ENCODE measurements at places on chromosomes 1 and 21.

GRCh38 chr1:210582205-210582970 lies 253.7 kb downstream of the HHAT start:
- no peak for DNase-seq

- DNase-seq: no peak
These were observed 26.6 kb downstream of the AK4 start for GRCh38 chr1:65174585-65174984.

GRCh38 chr1:195894411-195894810 lies 713.8 kb downstream of the KCNT2 start:
- no peak for DNase-seq

DNA sequence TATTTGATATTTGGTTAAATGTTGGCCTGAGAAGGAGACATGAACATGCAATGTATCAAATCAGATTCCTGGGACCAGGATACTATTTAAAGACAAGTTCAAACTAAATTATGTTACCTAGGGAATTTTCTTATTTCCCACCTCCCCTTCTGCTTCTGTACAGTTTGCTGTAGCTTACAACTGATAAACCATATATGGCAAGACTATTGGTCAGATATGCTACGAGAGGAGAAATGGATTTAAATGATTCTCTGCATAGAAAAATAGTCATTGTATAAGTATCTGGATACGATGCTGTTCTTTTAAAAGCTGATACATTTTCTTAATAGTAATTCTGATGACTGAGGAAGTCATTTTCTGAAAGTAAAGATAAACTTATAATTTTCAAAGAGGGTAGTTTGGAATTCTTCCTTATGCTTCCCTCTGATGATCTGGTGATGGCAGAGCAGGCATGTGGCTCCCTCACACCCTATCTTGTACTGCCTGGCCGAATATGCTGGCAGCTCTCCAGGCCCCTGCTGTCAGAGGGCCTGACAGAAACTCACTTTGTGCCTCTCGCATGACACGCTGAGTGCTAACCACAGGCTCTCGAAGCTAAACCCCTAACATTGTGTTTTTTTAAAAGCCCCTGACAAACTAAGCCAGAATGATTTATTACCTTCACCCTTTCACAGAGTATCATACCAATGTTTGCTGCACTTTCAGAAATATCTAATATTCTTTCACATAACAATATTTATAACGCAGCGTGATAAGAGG lies 19.4 kb downstream of the RRP15 start:
- DNase-seq: no peak

DNA sequence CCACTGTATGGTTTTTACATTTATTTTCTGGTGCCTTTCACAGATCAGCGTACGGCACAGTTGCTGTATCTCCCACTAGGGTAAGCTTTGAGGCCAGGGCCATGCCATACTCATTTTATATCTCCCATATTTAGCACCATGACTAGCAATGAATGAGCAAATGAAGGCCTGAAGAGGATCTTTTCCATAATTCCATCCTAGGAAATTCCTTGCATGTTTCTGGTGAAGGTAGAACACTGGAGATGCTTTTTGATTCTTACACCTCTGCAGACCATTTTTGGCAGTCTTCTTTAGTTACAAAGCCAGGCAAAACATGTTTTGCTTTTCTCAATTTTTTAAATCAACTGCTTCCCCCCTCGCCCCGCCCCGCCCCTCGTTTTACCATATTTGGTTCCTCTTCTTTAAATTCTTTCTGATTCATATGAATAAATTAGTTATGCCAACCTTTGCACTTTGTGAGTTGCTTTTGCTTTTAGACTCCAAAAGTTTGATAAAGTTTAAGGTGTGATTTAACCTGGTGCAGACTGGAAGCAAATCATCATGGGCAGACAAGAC lies 78.9 kb upstream of the AK4 start:
- DNase-seq: peak; percentile 57

- no peak for DNase-seq
These were observed 3.3 kb upstream of the TTC34 start for GRCh38 chr1:2804628-2805351.

GRCh38 chr1:233256191-233256590 lies 39.3 kb downstream of the PCNX2 start:
- no peak for DNase-seq

GRCh38 chr1:6801199-6801598 lies 15.9 kb downstream of the CAMTA1 start:
- DNase-seq: no peak

GRCh38 chr1:225766967-225767633 lies 10.5 kb upstream of the SRP9 start:
- no peak for DNase-seq

- DNase-seq: peak; percentile 11
These were observed 134.7 kb downstream of the DMRTB1 start for GRCh38 chr1:53593758-53594380.

- no peak for DNase-seq
These were observed 98.6 kb downstream of the ZNF281 start for GRCh38 chr1:200311256-200311655.

- no peak for DNase-seq
These were observed 23.1 kb upstream of the TNFRSF1B start for GRCh38 chr1:12143631-12144155.

- DNase-seq: no peak
These were observed 561 bp downstream of the KIF2C start for GRCh38 chr1:44740179-44740617.

DNA sequence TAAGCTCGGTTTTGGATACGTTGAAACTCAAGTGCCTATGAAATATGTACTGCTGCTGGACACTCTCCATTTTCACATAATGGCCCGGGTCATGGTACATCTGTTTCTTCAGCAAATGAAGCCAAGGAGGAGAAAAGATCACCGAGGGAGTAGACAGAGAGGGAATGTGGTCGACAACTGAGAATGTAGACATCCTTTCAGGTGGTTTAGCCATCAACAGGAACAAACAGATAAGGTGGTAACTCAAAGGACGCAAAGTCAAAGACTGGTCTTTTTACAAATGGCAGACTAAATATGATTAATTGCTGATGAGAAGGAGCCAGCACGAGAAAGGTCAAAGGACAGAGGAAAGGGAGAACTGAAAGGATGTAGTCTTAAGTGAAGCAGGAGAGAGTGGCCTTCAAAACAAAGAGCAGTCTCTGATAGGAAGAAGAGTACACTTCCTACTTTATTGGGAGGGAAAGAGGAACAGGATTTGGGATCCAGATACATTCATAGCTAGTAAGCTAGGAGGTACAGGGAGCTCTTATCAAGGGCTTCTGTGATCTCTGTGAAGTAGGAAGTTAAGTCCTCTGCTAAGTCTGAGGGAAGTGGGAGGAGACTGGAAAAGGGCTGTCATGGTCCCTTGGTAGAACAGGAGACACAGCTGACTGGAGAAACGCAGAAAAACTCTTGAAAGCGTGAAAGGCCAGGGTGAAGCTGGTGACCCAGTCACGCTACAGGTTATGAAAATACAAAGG lies 28.3 kb downstream of the NUP133 start:
- DNase-seq: no peak

All from stimulated activated CD4-positive, alpha-beta T cell treated with anti-CD3 and anti-CD28 coated beads, Interleukin-2, amount 100 ng/mL, for 24 hours (primary cell).